ENCODE measurements at places on chromosomes 2 and 18.

GRCh38 chr2:136118819-136119716, 1.1 kb upstream of the CXCR4 start:
- DNase-seq, result no peak

- DNase-seq, result no peak
Observed at GRCh38 chr2:46134531-46135227, 162.5 kb upstream of the EPAS1 start.

DNA sequence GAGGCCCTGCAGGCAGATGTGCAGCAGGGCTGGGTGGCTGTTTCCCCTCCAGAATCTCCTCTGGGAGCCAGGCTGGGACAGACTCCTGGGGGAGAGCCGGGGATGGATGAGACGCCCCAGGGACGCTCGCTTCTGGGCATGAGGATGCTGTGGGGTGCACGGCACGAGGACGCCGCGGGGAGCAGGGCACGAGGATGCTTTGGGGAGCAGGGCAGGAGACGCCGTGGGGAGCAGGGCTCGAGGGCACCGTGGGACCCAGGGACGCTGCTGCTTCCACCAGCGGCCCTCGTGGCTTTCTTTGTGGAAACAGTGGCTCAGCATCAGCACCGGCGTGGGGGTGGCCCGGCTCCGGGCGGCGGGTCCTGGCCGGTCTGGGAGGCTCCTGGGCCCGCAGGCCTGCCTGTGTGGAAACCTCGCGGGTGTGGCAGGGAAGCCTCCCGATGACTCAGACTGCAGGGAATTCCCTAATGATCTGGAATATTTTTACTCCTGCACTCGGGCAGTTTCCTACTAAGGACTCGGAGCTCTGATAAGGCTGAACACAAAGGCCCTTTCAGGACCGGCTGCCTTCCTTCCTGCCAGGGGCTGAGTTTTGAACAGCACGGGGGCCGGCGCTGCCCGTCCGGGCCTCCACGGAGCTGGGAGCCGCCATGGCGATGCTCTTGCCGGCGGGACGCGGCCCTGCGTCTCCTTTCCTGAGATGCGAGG, 62.6 kb downstream of the NFATC1 start:
- DNase-seq, result no peak

DNA sequence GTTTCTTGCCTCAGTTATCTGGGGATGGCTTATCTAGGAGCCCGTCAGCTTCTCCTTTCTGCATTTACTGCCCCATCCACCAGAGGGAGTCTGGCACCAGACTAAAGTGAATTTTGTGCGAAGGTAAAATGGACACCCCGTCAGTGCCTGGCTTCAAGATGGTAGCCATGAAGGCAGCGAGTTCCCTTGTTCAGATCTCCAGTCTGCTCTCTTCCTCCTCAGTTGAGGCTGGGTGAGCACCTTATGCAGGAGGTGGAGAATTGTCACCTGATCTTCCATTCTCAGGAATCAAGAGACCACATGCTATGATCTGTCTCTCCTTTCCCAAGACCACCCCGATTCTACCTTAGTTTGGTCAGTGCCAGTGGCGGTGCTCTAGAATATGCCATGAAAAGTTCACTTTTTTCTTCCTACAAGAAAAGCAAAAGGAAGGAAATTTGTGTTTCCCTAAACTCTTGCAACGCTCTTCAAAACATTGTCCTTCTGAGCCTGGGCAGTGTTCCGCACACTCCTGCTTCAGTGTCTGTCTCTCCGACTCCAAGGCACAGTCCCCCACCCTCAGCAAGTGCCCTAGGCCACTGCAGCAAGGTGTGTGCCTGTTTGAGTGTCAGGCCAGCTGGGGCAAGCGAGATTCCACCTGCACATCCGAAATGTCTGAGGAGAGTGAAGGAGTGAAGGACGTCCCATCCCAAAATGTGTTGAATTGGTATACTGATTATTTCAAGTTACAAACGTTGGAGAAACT, 168.6 kb downstream of the SS18 start:
- DNase-seq, result no peak

- DNase-seq, result no peak
Observed at GRCh38 chr18:71209944-71210343, 921.1 kb downstream of the SOCS6 start.

DNA sequence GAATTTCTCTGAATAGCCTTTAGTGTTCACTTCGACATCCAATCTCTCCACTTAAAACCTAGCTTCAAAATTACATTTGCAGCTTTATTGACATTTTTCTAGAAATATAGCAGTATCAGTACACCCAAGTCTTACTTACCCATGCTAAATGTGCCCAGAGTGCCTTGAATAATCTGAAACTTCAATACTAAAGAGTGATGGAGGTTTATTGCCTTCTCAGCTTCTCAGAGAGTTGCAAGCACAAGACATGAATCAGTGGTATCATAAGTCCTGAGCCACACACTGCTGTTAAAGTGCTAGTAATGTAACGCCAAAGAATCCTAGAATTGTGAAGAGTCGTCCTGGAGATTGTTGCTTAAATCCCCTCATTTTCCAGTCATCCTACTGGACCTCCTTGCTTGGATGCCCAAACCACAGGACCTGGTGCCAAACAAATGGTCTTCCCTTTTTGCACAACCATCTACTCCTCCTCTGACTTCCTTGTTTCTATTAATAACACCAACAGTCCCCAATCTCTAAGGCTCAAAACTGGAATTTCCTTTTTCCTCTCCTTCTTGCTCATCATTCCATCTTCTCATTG, 83.2 kb upstream of the SPATS2L start:
- DNase-seq, result no peak

DNA sequence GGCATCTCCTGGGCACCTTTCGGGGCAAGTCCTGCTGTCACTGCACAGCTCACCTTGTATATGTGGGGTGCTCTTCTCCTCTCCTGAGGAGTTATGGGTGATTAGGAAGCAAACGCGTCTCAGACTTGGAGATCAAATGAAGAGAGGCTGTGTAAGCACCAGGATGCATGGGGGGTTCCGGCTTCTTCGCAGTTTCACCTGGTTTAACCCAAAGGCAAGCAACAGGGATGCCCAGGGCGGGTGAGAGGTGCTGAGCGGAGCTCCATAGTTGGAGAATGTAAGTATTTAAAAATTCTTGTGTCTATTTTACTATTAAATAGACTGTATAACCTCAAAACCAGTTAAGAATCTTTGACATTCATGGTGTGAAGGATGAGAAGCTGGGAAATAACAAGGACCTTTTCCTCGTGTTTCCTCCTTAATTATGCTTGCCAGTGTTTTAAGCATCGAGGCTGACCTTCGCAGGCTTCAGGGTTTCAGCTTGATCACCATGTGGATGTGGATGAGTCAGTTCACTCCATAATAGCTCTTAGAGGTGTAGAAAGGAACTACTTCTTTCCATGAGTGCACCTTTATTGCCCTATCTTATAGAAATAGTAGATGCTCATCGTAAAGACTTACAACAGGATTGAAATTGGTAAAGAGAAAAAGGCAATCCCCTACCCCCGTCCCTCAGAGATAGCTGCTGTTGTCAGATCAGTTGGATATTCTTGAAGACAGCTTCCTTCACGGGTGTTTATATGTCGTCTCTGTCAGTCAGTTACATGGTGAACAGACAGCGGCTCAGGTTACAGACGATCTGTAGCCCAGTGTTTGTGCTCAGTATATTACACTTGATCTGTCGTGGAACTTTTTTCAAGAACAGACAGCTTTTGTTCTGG, 201.1 kb downstream of the AGAP1 start:
- no peak for DNase-seq

- no peak for DNase-seq
Observed at GRCh38 chr2:241564596-241565410, 6.3 kb downstream of the BOK start.

DNA sequence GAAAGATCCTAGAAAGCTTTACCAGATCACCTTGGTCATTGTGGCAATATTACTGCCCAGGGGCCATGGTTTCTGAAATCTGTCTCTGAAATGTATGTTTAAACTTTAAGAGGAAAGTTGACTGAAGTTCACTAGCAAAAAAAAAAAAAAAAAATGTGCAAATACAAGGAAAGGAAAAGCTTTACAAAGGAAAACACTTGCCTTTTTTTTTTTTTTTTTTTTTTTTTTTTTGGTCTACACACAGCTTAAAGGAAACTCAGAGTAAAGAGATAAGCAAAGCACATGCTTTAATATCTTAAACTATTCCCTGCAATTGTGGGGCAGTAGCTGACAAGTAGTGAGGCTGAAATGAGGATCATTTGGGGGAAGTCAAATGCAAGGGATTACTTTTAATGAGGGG, 174.2 kb upstream of the EPAS1 start:
- DNase-seq, result no peak

GRCh38 chr2:137942037-137942832, 22.0 kb upstream of the HNMT start:
- DNase-seq, result no peak

- no peak for DNase-seq
Observed at GRCh38 chr2:44295633-44296359, 20.5 kb downstream of the SLC3A1 start.

GRCh38 chr2:60226943-60227342, 326.5 kb downstream of the BCL11A start:
- DNase-seq, result no peak

DNA sequence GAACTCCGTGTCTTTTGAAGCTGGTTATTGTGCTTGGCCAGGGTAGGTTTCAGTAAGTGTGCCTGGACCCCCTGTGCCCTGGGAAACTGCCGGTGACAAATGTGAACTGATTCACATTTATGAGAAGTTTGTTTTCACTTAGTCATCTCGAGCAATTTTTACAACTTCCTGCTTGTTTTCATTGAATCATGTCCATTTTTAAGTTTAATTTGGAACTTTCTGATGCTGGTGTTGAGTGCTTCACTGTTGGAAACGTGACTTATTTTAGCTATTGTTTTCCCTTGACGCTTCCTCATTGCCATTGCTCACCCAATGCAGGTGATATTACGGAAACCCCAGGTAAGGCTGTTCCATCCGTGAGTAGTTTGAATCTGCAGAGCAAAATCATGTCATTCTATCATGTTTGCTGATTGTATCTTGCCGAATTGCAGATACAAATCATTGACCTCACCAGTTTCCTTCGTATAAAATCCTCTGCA, 97.2 kb downstream of the RTN4 start:
- DNase-seq, result no peak

- no peak for DNase-seq
Observed at GRCh38 chr2:25036221-25036559, 5.7 kb upstream of the EFR3B start.

GRCh38 chr2:45690231-45690630, 38.8 kb downstream of the PRKCE start:
- no peak for DNase-seq

DNA sequence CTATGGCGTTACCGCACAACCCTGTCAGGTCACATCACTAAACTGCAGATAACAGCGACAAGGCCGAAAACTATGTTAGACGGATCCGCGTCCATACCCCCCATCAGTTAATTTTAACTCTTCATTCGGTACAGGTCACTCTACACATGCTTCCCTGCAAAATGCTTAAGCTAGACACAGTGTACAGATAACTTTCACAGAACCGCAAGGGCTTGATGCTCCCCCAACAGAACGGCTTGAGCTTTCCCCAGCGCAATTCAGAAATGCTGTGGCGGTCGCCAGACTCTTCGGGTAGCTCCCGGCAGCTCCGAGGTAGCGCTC, 283 bp upstream of the RBBP8 start:
- no peak for DNase-seq

GRCh38 chr2:70959271-70959761, 19.1 kb upstream of the ANKRD53 start:
- DNase-seq, result no peak

- DNase-seq, result no peak
Observed at GRCh38 chr2:148903979-148904378, 29.0 kb downstream of the KIF5C start.

- no peak for DNase-seq
Observed at GRCh38 chr18:54263904-54264336, 5.4 kb upstream of the POLI start.

- no peak for DNase-seq
Observed at GRCh38 chr2:10490806-10491291, 42.7 kb upstream of the ODC1 start.

- DNase-seq, result no peak
Observed at GRCh38 chr2:1800716-1801388, 56.5 kb upstream of the PXDN start.

GRCh38 chr2:64128943-64129391, 15.3 kb downstream of the PELI1 start:
- no peak for DNase-seq

- DNase-seq, result no peak
Observed at GRCh38 chr2:127293386-127293747, 577 bp downstream of the ERCC3 start.

DNA sequence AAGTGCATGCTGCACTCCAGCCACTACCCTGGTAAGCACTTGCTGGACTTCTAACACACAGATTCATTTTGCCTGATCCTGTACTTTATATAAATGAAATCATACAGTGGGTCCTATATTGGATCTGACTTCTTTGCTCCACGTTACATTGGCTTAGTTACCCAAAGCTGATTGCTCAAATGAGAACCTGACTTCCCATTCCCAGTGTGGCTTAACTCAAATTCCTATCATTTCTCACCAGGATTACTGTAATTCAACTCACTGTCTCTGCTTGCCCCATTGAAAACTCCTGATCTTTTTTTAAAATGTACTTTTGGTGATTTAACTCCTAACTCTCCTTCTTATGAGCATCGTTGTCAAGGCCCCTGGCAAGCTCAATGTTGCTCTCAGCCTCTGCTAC, 1.4 kb downstream of the RSAD2 start:
- no peak for DNase-seq

DNA sequence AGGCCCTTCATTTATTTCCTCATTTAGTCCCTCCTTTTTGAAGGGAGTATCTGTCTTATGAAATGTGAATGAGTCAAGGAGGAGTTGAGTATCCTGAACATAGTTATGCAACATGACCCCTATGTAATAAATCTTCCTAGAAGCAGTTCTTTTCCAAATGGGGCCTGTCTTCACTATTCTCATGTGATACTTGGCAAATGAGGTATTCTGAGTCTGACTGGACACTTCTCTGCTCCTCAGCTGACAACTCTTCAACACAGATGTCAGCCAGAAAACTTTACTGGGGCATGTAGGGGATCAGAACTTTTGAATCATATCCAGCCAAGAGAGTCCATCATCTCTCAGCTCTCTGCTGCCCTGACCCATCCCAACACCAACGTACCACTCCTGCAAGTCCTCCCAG, 291.6 kb downstream of the ZNF385B start:
- DNase-seq, result no peak

DNA sequence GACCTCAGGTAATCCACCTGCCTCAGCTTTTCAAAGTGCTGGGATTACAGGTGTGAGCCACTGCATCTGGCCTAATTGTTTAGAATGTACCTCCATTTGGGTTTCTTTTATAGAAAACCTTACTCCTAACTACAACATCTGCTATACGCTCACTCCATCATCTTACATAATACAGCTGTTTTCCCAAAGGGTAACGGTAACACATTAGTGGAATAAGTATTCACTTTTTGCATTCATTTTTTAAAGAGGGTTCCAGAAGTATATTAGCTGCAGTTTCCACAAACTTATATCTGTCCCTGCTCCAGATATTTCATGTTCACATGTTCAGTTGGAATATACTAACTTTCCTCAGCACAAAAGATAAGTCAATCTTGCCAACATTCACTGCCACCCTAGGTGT, 640.1 kb upstream of the FSHR start:
- DNase-seq, result no peak
